ENCODE measurements at places on chromosomes 16 and 17. TPM values are rescaled to one million over a fixed set of nuclear protein-coding genes. Genes with fewer than 3 reads are reported as not detected.

- DNase-seq: no peak
Observed at GRCh38 chr17:81863833-81864768, 3.8 kb upstream of the P4HB start.

- no peak for DNase-seq
Observed at GRCh38 chr16:9134739-9135138, 43.3 kb downstream of the HAPSTR1 start.

GRCh38 chr17:75516255-75516618 lies at the start of gene TSEN54:
TSEN54 (plus strand) TSS chr17:75516528; CDS start chr17:75516561, 33 bp downstream.
- peak; percentile 72 for DNase-seq

DNA sequence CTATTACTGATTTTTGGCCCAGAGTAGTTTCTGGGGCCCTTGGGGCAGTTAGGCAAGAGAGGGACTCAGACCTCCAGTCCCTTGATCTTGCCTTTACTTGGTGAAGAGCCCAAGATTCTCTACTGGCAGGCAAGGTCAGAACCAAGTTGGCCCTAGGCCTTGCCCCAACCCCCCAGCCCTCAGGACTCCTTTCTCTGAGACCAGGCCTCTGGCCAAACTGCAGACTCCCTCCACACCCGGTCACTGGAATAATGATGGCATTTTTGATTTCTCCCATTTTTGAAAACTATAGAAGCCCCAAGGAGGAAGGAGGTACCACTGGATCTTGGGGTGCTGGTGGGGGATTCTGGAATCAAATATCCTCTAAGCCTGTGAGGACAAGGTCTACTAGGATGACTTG lies 18.0 kb upstream of the HOXB9 start:
- DNase-seq: no peak

DNA sequence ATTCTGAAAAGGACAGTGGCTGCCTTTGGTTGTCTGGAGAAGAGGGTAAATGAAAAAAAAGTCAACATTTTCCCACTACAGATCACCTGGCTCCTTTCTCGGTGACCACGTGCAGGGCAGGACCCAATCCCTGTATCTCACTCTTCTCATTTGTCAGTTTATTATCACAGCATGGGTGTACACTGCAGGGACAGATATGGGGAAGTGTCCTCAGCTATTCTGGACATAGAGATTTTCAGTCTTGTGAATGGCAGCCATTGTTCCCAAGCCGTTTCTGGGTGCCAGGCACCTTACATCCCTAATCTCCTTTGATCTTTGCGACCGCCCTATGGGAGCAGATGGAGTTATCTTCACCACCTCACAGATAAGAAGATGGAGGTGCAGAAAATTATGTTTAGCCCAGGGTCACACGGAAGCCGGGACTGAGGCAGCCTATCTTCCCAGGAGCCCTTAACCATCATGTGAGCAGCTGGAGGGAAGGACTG lies 7.2 kb downstream of the ADORA2B start:
- DNase-seq: no peak

DNA sequence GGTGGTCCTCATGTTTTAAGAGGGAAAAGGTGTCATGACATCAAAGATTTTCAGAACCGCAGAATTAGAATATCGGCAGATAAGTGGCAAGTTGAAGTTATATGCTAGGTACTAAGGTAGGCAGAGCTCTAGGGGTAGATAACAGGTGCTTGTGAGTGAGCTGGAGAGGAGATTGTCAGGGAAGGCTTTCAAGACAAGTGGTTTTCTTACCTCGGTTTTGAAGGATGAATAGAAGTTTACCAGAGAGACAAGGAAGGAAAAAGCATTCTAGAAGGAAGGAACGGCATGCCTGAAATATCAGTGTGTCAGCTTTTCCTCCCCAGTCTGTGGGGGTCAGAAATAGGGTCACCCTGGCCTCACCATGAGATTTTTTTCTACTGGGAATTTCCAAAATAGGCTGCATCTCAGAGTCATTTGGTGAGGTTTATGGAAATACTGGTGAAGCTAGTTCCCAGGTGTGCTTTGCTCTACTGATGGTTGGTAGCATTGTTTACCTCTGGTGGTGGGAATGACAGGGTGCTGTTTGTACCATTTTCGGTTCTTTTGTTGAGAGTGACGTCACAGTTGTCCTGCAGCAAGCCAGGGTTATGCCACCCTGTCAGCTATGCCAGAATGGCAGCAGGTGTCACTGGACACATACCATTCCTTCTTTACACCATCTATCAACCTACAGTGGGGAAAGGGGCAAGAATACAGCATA lies 112.5 kb downstream of the MSI2 start:
- DNase-seq: no peak

GRCh38 chr17:75824666-75825065 lies 19.5 kb downstream of the UNC13D start:
- no peak for DNase-seq

DNA sequence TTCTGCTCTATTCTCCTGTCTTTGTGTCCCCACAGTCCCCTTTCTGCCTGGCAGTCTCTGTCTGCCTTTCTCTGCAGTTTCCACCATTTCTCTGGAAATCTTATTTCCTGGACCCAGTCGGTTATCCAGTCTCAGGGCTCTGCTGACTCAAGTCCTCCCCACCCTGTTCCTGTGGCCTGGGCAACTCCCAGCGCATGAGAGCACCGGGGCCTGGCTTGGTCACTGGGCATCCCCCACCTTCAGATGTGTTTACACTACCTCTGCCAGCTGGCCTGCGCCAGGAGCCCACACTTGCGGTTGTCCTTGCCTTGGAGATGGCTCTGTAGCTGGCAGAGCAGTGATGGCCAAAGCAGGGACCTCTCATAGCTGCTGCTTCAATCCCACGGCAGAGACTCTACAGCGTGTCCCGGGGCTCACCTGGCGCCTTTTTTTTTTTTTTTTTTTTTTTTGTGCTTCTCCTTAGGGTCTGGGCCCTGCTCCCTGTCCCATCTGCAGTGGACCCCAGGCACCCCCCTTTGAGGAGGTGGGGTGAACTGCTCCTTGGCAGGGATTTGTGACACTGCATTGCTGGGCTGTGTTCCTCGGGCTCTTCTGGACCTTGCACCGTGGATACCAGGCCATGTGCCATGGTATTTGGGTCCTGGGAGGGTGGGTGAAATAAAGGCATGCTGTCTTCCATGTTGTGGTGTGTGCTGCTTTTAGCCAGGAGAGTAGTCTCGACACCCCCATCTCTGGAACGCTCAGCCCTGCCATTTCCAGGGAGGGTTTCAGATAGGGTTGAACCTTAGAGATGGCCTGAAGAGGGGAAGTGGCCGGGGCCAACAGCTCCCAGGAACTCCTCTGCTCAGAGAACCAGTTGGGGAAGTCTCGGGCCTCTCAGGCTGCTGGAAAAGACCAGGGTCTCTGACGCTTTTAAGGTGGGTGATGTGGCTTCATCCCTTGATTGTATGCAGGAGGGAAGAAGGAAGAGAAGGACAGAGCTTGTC lies 17.5 kb downstream of the GUCY2D start:
- no peak for DNase-seq

- no peak for DNase-seq
Observed at GRCh38 chr16:50712560-50712898, 19.1 kb downstream of the NOD2 start.

DNA sequence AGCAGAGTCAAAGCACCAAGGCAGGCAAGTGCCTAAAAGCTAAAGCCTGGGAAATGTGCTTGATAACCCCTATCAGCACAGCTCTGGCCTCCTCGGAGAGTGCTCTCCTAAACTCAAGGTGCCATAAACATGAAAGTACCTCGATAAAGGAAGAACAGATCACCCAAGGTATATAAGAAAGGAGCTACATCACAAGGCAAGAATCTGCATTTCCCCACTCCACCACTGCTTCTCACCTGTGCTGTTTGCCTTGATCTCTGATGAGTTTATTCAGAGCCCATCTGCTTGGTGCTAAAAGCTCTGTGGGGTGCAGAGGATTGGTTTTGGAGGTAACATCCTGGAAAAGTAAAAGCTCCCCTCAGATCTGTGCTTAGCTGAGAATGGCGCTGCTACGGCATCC lies 449.5 kb upstream of the CDH5 start:
- DNase-seq: no peak

GRCh38 chr17:11490171-11490755 lies 108.0 kb upstream of the DNAH9 start:
- peak; percentile 17 for DNase-seq

- DNase-seq: no peak
Observed at GRCh38 chr17:64496348-64496785, 487 bp downstream of the POLG2 start.

- DNase-seq: no peak
Observed at GRCh38 chr17:17848311-17849082, 11.7 kb upstream of the SREBF1 start.

DNA sequence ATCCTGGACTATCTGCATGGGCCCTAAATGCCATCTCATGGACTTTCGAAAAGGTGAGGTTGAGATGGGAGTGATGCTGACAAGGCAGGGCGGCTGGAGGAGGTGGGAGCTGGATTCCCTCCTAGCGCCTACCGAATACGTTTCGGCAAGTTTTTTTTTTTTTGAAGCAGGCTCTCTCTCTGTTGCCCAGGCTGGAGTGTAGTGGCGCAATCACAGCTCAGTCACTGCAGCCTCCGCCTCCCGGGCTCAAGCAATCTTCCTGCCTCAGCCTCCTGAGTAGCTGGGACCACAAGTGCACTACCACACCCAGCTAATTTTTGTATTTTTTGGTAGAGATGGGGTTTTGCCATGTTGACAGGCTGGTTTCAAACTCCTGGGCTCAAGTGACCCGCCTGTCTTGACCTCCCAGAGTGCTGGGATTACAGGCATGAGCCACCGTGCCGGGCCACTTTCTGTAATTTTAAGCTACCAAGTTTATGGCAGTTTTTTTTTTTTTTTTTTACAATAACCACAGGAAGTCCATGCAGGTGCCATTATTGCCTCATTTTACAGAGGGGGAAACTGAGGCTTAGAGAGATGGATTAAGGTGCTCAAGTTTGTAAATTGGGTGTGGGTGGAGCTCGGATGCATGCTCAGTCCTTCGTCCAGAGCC lies 246.4 kb downstream of the PRKCA start:
- DNase-seq: no peak

- no peak for DNase-seq
Observed at GRCh38 chr16:84466692-84467091, 37.8 kb downstream of the MEAK7 start.

- DNase-seq: no peak
Observed at GRCh38 chr17:13014801-13015200, 3.0 kb downstream of the ELAC2 start.

DNA sequence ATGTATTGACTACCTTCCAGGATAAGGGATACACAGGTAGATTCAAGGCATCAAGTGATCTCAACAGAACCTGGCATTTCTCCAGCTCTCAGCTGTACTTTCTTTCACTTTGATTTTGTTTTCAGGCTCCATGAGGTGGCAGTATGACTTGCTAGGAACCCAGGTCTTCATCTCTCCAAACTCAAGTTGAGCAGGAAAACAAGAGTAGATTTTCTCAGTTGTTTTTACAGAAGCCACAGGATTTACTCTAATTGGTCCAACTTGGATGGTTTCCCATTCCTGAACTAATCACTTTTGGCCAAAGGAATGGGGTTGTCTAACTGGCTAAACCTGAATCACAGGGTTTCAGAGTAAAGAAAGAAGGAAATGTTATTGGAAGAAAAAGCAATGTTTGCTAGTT lies 146.6 kb downstream of the TRIM37 start:
- DNase-seq: peak; percentile 9

- DNase-seq: no peak
Observed at GRCh38 chr16:30110661-30111060, 2.7 kb downstream of the GDPD3 start.

DNA sequence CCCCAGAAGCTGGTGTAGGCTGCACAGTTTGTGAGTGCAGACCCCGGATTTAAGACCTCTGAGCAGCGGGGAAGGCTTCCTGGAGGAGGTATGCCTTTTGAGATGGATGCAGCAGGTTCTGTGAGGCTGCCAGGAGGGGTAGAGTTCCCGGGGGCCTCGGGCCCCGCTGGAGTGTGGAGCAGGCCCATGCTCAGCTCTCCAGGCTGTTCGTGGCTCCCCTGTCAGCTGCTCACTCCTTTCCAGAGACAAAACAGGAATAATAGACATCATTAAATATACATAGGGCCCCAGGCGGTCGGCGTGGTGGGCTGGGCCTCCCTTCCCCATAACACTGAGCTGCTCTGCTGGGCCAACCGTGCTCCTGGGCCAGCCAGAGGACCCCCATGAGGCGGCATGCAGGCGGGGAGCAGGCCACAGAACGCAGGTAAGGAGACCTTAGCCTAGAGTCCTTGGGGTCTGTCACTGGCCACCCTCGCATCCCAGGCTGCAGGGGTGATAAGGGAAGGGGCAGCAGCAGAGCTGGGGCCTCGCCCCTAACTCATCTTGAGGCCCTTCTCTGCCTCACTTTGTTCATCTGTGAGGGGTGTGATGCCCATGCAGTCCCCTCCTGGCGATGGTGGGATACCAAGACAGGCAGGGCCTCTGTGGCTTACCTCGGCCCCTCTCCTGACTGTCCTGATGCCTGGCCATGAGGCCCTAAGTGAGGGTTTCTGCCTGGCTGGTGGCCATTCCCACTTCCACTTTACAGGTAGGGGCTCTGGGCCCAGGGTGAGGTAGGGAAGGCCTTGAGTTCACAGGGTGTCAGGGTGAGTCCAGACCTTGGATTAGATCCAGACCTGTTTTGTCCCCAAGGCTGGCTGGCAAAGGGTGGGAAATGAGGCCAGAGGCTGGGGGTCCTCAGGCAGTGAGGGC lies at the start of gene MYO15A:
Gene MYO15A, plus strand, starts transcription at position 356 of the 912 bp plus-strand sequence. CDS start 10,045 bp downstream, outside the sequence.
- DNase-seq: no peak

DNA sequence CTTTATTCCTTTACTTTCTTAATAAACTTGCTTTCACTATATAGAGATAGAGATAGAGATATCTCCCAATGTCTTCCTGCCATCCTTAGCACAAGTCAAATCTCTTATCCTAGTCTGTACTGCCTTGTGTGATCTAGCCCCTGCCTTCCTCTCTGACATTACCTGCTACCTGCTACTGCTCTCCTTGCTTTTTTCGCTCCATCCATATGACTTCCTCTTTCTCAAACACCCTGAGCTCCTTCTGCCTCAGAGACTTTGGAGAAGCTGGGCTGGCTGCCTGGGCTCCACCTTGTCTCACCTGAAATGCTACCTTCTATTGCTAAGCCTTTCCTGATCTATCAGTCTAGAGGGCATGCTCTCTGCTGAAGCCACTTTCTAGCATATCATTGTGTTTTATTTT lies 24.7 kb upstream of the WSB1 start:
- no peak for DNase-seq

GRCh38 chr16:23650674-23651416 lies 9.6 kb downstream of the DCTN5 start:
- no peak for DNase-seq

GRCh38 chr16:84585886-84586285 lies 32.0 kb downstream of the COTL1 start:
- no peak for DNase-seq

GRCh38 chr17:44363613-44364159 lies at the start of gene FAM171A2:
FAM171A2 (minus strand) TSS chr17:44363853; CDS start chr17:44363714, 139 bp downstream.
- no peak for DNase-seq

Gene SHISA6
- 2.1 TPM for polyA plus RNA-seq

Gene SPATA22
- polyA plus RNA-seq: 0.65 TPM

Gene FAM171A2
- polyA plus RNA-seq: 36.9 TPM

Gene G6PC1
- polyA plus RNA-seq: 9.6 TPM

Gene KCNJ18
- polyA plus RNA-seq: not detected

Gene PRR35
- polyA plus RNA-seq: 14.0 TPM

Gene ASGR1
- polyA plus RNA-seq: 10.7 TPM

Gene GAST
- not detected for polyA plus RNA-seq

Gene KRT14
- 0.39 TPM for polyA plus RNA-seq

Gene ACSF2
- polyA plus RNA-seq: 110 TPM

Gene OR3A3
- 0.06 TPM for polyA plus RNA-seq
